ENCODE measurements at places on chromosomes 11 and 22.

GRCh38 chr11:116457336-116458007, 315.3 kb downstream of the BUD13 start:
- DNase-seq, result no peak

DNA sequence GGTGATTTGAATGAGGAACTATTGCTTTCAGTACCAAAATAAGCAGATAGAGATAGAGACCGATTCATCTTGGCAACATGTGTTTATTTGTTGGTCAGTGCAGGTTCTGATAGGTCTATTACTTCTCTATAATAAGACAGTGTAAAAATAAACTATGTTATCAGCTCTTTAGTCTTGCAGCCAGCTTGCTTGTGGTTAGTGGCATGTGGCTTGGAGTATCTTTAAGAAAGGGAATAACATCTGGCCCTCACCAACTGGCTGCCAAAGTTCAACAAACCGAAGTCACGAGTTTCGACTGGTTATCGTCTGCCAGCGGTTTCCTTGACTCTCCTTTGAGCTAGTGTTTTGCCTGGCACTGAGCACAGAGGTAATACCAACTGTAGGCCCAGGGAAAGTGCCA, 71.8 kb downstream of the CTTN start:
- no peak for DNase-seq

DNA sequence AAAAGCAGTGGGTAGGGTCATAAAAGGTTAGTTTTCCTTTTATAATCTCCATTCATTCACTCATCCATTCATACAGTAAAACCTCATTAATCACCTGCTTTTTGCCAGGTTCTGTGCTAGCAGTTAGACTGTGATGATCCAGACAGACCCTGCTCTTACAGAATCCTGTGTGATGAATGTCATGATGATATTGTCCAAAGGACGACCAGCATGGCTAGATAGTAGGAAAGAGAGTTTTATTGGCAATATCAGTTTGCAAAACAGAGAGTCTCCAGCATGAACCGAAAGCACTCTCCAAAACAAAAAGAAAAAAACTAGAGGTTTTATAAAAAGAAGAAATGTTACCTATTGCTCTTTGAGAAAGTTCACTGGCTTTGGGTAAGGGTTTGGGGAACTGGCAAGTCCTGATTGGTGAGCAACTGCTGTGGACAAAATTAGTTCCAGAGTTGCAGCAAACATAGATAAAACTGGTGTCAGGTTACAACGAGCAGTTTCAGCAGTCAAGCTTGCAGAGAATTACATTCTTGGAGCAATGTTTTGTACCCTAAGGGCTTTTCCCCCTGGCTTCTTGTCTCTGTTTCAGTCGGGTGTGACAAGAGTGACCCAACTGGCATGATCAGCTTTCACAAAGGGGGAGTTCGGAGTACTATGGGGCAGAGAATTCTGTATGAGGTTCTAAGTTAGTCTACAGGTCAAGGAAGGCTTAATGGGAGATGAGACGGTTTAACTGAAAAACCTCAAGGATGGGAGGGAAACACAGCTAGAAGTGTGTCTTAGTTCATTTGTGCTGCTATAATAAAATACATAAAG, 58.3 kb downstream of the HSD17B12 start:
- DNase-seq, result no peak

- DNase-seq, result no peak
These were observed 36.4 kb downstream of the RAB30 start for GRCh38 chr11:83035070-83035854.

- DNase-seq, result no peak
These were observed 199.7 kb downstream of the C11orf91 start for GRCh38 chr11:33500861-33501479.

DNA sequence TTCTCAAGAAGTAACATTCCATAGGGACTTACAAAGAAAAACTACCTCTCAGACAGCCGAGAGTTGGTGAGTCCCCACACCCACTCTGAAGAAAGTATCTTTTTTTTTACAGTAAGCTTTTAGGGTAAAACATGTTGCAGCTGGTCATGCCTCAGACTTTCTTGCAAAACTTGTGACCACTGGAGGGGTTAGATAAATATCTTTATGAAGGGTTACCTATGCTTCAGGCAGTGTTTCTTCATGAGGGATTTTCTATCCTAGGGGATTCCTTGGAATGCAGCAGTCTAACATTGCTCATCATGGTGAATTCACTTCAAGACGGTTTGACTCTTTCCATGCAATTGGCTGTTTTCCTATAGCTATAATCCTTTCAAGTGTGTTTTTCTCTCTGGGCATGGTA, 20.8 kb upstream of the SNX19 start:
- DNase-seq, result no peak

DNA sequence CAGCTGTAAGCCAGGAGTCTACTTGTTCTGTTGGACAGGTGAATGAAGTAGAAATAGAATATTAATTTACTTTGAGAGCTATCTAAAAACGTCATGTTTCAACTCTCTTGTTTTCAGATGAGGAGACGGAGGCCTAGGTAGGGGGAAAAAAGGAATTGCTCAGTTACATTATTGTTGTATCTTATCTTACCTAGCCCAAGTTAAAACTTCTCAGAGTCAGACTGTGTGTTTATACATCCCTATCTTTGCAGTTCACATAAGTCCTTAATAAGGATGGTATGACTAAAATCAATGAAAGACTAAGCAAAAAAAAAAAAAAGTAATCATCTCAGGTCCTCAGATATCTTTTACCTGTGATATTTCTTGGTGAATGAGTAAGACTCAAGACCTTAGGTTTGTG, 62.8 kb downstream of the TEAD1 start:
- DNase-seq, result no peak
